BJ (cell line): ENCODE measurements at places on chromosomes 16 and 17. TPM values are rescaled to one million over a fixed set of nuclear protein-coding genes. Genes with fewer than 3 reads are reported as not detected.

GRCh38 chr16:6035161-6035560 lies 937.6 kb upstream of the EEF2KMT start:
- DNase-seq = no peak

DNA sequence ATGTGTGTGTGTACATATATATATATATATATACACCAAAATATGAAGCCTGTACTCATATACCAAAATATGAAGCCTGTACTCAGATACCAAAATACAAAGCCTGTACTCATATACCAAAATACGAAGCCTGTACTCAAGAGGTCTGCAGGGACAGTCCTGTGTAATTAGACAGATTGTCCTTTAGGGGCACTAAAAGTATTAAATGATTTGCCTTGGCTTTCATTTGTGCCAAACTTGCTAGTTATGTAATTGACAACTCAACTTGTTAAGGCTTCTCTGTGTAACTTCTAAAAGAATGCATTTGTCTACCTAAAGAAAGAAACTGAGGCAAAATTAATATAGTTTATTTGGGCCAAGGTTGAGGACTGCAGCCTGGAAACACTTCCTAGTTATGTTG lies 30.8 kb upstream of the DHX40 start:
- no peak for DNase-seq

The ACSM2A gene
- polyA plus RNA-seq = not detected in 2 replicates

DNA sequence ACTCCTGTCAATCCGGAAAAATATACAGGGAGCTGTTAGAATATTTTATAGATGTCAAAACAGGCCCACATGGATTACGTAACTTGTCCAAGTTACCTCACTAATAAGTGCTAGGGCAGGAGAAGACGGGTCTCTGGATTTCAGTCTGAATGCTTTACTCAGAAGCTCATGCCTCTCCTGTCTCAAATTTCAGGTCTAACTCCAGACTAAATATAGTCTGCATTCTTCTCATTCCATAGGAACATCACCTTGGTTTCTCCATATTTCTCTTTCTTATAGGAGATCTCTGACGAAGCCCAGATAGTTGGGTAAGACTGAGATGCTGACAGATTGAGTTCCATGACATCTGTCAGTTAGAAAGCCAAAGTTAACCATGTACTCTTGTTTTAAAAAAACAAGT lies 174.2 kb downstream of the STX8 start:
- no peak for DNase-seq

- DNase-seq = no peak
These were observed 2.3 kb upstream of the ABCA10 start for GRCh38 chr17:69230939-69231338.

GRCh38 chr16:14186007-14186794 lies 115.1 kb downstream of the MRTFB start:
- DNase-seq = no peak

DNA sequence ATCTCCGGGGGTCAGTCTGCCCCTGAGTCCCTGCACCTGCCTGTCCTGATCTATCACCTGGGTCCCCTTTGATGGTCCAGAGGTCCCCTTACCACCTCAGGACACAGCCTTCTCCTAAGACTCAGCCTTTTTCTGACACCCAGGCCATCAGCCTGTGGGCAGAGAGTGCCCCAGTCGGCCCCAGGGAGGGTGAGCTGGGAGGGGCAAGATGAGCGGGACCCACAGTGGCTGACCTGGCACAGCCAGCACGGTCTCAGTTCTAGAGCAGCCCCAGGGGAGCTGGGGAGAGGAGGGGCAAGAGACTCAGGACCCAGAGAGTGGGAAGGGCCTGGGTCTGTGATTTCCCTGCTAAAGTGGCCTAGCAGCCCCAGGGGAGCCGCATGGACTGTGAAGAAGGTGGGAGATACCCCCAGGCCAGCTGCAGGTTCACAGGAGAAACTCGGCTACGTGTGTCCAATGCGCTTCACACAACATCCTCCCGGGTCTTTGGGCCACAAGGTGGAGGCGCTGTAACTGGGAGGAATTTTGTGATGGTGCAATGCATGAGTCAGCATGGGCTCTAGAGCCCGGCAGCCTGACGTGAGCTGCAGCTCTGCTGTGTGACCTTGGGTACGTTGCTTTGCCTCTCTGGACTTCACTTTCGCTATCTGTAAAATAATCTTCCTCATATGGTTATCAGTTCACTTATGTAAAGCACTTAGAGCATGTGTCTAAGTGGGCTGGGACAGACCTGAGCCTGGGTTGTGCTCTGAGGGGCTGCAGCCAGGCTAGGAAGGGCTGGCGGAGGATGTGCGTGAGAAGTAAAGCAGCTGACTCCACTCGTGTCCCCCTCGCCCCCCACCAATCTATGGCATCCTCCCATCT lies 67.2 kb upstream of the LHX1 start:
- no peak for DNase-seq

DNA sequence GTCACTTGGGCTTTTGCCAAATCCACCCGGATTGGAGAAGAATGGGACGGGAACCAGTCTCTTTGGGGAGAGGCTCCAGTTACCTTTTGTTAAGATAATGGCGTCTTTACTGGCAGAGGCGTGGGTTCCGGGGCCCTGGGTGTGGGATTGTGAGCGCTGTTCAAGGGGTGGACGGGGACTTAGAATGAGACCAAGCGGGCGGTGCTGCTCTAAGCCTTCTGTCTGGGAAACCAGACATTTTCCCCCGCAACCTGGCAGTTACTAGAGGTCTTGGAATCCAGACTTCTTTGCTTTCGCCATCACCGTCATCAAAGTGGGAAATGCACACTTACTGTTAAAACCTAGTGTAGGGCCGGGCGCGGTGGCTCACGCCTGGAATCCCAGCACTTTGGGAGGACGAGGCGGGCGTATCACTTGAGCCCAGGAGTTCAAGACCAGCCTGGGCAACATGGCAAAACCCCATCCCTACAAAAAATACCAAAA lies 706 bp downstream of the TEN1 start:
- no peak for DNase-seq

DNA sequence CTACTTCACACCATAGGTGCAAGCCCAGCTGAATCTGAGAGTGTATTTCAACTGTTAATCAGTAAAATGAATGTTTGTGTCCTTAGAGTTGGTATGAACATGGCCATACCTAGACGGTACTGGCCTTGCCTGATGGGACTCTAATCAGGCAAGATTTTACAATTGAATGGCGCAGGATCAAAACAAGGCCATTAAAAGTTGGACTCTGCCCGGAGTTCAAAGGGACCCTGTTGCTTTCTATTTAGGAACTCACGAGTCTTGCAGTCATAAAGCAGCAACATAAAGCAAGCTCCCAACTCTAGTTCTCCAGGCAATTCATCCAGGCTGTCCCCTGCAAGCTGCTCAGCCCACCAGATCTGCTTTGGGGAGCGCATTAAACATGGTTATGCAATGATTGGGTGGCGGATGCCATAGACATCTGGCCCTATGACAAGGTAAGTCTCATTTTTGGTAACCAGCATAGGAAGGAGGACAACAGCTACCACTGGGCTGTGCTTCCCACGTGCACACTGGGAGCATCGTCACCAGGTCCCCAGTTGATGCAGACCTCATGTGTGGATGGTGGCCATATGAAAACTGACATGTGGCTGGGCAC lies 8.8 kb downstream of the TMEM186 start:
- no peak for DNase-seq

- DNase-seq = no peak
These were observed 15.8 kb upstream of the KANSL1 start for GRCh38 chr17:46208997-46209396.

DNA sequence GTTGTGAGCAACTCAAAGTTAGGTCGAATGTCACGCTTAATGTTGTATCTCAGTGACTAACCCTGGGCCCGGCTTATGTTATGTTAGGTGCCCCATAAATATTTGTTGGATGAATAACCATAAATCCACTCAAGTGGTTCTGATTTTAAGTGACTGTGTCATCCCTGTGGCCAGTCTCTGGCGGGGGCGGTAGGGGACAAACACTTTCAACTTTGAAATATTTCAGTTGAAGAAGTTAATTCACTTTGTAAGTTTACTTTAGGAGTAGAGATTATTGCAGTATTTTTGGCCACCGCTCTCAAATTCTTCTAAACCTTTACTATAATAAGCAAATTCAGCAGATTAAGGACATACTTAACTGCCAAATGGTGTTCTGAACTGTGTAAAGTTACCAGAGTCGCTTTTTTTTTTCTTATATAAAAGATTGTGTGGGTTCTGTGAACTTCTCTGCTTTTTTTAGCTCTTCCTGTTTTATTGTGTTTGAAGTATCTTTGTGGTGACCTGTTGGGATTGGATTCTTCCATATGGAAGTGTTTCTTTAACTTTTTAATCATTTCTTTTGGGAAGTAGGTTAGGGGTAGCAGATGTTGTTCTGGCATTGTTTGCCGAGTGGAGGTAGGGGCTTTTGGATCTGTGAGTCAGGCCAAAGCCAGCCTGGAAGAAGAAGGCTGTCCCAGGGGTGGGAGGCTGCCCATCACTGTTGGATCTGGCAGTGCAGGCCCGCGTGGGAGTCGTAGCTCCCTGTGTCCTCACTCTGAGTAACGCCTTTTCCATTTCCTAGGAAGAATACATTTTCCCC lies 61.4 kb upstream of the TBX2 start:
- DNase-seq = peak; percentile 85
